ENCODE measurements at places on chromosomes 6 and 20. TPM values are rescaled to one million over a fixed set of nuclear protein-coding genes. Genes with fewer than 3 reads are reported as not detected.

The HDGFL1 gene
- not detected for total RNA-seq

- H3K4me1 ChIP-seq = no peaks in the 10 kb centered on the region
- no peaks in the 10 kb centered on the region for H3K27me3 ChIP-seq
- no peaks in the 10 kb centered on the region for H3K36me3 ChIP-seq
- DNase-seq = no peak
- H3K4me3 ChIP-seq = peak overlapping the region; percentile 62
Observed at GRCh38 chr6:138691595-138692057, 81.9 kb upstream of the CCDC28A start.

GRCh38 chr20:13744352-13744751, 40.4 kb downstream of the ESF1 start:
- no peak overlapping the region for H3K27ac ChIP-seq
- DNase-seq = no peak
- no peaks in the 10 kb centered on the region for H3K4me1 ChIP-seq

The NR2E1 gene
- 0.33 TPM for total RNA-seq

The LST1 gene
- total RNA-seq = 10.7 TPM
